ENCODE measurements at places on chromosomes 13 and 19.

DNA sequence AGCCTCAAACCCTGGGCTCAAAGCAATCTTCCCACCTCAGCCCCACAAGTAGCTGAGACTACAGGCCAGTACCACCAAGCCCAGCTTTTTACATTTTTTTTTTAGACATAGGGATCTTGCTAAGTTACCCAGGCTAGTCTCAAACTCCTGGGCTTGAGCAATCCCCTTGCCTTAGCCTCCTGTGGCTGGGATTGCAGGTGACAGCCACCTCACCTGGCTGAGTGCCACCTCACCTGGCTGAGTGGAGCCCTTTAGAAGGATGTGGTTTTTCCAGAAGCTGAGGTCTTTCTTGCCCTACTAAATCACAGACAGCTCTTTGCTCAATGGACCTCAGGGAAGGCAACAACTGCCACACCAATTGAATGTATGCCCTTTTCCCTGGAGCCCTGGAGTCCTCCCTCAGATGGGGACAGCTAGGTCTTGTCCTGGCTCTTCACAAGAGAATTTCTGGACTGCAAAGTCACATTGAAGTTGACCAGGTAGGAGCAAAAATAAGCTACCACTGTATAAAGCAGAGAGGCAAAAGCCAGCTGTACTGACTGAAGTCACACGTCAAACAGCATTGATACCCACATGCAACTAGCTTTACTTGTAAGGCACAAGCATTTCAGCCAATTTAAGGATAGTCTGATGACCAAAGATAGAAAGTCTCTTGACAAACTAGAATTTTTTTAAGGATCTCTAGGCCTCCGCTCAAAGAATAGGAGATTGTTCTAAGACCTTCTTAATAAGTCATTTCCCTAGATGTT is 14.0 kb downstream of the PDX1 start:
- DNase-seq = no peak

DNA sequence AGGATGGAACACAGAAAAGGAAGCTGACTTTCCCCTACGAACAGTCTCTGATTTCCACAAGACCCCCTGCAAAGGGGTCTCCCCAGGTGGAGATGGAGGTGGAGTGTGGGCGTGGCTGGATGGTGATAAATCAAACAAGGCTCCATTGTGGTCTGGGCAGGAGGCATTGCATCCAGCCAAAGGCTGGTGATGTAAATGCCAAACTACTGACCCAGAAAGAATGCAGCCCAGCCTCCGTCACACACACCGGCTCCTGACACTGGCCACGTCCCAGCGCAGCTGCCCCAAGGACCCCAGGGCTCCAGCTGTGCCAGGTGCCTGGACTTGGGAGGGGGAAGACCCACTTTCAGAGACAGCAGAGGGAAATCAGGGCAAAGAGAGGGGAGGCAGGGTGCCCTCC is 6.3 kb downstream of the SLC7A1 start:
- DNase-seq = no peak

- DNase-seq = no peak
Observed at GRCh38 chr19:23777216-23777615, 18.5 kb upstream of the ZNF681 start.

- DNase-seq = no peak
Observed at GRCh38 chr13:99702687-99703319, 201.5 kb downstream of the TM9SF2 start.

DNA sequence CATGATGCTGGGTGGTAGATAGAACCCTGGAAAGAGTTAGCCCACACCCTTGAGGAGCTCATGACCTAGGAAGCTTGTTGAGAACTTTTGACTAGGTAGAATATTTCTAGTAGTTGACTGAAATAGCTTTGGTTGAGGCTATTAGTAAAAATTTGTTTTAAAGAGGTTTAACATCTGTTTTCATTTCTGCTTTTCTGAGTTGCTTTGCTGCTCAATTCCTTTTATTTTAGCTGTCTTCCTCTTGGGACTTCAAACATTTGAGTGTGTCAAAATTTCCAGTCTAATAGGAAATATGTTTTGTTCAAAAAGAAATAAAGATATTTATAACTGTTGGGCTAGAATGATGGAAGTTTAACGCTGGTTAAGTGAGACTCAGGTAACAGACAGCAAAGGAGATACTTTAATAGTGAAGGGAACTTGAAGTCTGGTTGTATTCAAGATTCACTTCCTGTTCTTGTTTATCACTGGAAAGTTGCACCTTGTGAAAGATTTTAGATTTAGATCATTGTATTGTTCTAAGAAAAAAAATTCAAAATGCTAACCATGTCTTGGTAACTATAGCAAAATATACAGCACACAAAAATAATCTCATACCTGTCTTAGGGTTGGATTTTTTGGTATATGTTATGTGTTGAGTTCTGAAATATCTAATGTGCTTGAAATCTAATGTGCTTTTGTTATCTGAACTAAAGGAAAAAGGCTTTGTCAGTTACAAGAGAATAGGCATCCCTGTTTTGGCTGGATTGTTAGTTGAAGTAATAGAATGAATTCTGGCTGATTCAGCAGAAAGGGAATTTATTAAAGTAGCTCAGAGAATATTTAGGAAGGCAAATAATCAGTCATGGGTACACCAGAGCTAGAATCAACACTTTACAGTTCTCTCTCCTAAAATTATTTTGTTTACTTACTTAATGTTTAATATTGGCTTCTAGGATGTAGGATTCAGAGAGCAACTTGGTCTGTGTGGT is 24.4 kb upstream of the GPR18 start:
- DNase-seq = no peak

DNA sequence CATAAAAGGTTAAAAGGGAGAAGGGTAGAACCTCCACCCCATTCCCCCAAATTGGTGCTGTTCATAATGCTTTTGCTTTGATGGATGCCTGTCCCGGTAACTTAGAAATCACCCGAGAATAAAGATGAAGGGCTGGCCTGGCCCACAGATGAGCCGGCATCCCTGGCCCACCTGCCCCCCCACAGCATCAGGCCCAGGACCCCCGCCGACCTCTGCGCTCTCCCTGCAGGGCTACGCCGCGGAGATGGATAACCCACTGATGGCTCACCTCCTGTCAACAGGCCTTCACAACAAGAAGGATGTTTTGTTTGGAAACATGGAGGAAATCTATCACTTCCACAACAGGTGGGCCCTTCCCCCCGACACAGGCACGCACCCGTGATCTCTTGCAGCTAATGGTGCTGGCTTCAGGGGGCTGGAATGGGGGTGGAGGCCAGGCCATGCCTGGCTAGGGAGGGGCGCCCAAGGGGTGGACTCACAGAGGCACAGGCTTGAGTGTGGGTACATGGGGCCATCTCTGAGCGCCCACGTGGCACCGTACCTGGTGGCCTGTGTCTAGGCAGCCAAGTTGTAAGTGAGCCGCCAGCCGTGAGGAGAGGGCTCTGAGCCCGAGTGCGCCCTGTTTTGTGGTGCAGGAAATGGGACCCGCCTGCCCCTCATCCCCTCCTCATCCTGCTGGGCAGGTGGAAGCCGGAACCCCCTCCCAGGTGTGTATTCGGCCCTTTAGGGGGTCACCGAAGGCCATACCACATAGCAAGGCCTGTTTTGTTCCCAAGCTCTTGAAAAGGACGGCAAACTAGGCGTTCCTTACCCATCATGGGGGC is 23.2 kb upstream of the F7 start:
- no peak for DNase-seq

DNA sequence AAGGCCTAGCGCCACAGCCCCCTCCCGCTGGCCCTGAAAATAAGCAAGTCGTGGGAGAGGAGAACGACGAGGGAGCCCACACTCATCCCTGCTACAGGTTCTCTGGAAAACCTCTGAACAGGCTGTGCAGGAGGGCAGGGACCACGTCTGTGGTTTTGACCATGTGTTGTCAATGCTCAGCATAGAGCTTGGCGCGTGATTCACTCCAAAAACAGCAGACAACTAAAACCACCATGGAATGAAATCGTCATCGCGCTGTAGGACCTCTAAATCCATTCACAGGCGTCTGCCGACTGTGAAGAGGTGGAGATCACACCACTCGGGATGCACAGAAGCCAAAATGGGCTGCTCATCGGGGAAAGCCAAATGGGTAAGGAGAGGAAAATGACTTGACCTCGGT is 121.3 kb downstream of the COL4A1 start:
- DNase-seq = no peak

DNA sequence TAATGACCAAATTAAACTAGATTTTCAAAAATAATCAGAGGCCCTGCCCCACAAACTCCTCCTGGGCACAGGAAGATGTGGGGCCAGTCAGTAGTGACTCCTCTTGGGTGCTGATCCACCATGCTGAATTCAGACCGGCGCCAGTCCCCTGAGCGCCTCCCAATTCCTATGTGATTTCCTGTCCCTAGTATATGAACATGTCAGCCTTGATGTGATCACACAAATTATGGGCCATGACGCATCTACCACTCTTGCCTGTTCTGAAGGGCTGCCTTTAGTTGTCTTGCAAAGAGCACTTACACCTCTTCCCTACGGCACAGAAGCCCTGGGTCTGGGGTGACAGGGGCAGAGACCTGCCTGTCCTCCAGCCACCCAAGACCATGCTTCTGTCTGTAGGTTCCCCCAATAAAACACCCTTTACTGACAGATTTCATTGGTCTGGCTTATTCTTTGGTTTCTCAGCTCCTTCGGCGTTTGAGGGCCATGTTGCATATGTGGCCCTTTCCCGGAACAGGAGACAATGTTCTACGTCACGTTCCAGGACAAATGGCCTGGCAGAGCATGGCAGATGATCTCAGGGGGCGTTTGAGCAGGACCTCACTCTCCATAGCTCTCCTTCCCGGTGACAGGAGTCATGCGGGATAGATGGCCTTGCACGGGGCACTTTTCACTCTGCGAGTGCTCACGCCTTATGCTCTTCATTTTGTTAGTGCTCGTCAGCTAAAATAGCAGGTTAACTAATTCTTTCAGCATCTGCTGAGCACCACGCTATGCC is 5.6 kb upstream of the ATP11A start:
- no peak for DNase-seq

DNA sequence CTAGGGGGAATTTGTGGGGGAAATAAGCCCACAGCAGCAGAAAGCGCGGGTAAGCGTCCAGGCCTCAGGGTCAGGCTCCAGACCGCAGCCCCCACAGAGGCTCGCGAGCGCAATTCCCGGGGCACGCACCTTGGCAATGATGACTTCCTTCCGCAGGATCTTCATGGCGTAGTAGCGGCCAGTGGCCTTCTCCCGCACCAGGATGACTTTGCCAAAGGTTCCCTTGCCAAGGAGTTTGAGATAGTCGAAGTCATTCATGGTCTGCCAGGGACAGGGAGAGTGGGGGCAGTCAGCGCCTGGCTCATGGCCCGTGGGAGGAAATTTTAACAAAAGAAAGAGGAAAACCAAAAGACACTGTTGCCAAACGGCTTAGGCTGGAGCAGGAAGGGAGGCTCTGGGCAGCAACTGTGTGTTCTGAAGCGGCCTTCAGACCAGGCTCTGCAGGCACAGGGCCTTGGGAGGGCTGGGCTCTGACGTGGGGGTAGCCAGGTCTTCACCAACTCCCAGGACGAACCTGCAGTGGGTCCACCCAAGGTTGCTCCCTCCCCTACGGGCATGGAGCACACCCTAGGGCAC is 15.4 kb upstream of the CCNP start:
- no peak for DNase-seq

DNA sequence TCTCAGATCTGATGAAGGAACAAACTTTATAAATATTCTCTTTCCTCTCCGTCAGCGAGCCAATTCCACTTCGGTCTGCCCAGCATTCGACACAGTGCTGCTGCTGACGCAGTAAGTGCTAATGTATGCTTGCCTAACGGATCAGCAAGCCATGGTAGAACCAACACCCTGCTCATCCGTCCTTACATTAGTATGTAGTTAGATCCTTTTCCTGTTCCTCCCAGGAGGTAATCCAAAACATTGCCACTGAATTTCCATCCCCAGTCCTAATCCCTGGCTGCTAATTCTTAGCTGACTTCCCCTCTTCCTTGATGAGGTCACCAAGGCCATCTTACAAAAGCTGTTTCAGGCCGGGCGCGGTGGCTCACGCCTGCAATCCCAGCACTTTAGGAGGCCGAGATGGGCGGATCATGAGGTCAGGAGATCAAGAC is 88.0 kb downstream of the STARD13 start:
- DNase-seq = no peak

DNA sequence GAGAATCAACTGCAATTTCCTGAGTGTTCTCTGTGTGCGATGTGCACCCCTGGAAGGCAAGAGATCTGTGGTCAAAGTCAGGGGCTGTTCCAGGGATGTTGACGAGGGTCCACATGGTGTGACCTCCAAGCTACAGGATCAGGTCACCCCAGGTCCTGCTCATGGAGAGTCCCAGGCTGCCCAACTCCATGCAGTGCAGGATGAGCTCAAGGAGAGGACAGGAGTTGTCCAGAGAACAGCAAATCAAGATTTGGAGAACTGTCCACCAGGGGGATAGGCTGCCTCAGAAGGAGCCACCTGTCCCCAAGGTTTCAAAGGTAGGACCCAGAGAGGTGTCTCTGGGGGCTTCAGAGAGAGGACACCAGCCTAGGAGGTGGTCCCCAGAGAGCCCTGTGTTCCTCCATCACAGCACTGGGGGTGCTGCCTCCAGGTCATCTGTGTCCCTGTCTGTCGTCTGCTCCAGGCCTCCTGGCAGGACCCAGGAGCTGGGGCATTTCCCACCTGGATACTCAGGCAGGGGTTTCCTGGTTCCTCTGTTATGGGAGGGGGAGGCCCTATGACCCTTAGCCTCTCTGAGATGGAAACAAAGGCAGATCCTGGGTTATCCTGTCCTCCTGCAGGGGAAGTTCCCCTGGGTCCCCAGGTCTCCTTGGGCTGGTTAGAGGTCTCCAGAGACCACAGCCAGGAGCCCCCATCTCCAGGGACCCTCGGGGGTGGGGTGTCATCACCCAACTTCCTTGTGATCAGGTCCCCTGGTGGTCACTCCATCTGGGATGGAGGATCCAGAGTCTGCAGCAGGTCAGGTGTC is 2.1 kb upstream of the CEACAM7 start:
- no peak for DNase-seq

GRCh38 chr19:16789238-16789637 is 40.0 kb upstream of the SIN3B start:
- no peak for DNase-seq

- DNase-seq = no peak
Observed at GRCh38 chr13:94087100-94087499, 392.4 kb downstream of the DCT start.

- DNase-seq = no peak
Observed at GRCh38 chr13:75533861-75534260, 3.8 kb downstream of the COMMD6 start.

GRCh38 chr19:2663920-2664571 is 38.4 kb downstream of the GNG7 start:
- DNase-seq = no peak

GRCh38 chr13:33372251-33372919 is 86.8 kb upstream of the STARD13 start:
- no peak for DNase-seq

- DNase-seq = no peak
Observed at GRCh38 chr13:101331731-101332130, 84.6 kb downstream of the NALCN start.

DNA sequence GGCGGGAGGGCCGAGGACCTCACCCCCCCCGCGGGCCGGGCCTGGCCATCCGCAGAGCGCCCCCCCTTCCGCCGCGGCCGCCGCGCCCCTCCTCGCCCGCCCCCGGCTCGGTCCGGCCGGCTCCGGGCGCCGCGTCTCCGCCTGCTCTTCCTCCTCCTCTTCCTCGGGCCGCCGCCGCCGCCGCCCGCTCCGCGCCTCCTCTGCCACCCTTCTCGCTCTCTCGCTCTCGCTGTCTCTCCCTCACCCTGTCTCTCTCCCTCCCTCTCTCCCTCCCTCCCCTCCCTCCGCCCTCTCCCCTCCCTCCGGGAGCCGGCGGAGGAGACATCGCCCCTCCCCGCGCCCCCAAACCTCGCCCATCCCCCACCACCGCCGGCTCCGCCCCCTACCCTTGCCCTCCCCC is at the start of gene SHANK1:
TSS of gene SHANK1 (minus strand) at position 237 of the 400 bp plus-strand sequence. CDS start 2,883 bp downstream, outside the sequence.
- no peak for DNase-seq

Data from esophagus squamous epithelium (tissue), 5 donors.